ENCODE measurements at places on chromosomes 2 and 18.

DNA sequence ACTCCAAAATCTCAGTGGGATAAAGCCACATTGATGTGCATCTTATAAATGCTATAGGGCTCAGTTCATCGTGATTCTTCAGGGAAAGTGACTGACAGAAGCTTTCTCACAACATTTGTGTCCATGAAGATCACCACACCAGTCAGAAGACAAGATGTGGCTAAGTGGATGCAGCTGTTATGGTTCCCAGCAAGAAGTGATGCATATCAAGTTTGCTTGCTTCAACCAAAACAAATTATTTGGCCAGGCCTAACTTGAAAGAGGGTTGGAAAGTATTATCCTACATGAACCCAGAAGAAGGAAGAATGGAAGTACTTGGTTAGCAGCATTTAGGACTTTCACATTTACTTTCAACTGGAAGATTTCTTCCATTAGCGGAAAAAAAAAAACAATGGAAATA lies 210.0 kb upstream of the ACVR2A start:
- no peak for DNase-seq

DNA sequence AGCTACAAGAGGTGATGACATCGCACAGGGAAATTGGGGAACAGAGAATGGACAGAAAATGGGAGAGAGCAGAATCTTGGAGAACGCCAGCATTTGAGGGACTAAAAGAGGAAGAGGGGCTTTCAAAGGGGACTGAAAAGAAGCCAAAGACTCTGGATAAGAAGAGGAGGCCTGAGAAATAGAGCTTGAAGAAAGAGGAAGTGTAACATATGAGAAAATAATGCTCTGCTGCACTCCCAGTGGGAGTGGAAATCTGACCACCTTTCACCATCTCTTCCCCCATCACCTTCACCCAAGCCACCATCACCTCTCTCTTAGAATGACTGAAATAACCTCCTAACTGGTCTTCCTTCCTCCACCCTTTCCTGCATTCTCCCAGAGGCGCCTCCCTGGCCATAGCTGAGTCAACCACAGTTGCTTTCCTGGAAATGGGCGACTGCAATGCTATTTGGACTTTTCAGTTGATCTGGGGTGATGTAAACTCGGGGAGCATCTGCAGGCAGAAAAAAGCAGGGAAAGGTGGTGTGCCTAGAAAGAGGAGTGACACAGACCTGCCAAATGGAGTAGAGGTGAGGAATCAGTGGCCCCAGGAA lies 16.8 kb downstream of the CXCR1 start:
- no peak for DNase-seq

DNA sequence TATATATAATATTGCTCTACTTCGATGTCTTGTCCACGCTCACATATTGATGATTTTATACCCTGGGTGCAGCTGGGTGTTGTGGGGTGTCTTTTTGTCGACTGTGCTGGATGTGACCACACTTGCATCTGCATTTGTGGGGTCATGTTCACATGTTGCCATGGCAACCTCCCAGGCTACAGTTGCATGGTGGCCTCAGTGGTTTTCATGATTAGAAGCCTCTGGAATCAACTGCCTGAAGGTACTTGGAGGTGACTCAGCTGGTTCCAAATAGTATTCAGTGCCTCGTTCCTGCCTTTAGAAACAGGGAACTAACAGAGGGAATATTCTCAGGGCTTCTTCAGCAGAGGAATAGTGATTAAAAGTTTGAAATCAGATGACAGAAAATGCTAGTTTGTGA lies 166.3 kb upstream of the NYAP2 start:
- DNase-seq = peak; percentile 45

- no peak for DNase-seq
Observed at GRCh38 chr2:170818036-170818751, 1.5 kb downstream of the GAD1 start.

DNA sequence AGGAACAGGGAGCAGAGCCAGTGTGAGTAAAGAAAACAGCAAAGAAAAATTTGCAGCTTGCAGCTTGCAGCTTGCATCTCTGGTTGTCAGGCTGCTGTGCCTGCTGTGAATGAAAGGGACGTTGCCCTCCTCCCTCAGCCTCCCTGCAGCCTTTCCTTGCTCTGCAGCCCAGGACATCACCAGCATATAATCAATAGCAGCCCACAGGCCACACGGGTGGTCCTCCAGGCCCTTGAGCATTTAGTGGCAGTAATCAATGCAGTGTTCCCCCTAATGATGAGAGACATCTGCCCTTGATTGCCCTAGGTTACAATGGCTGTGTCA lies 122.2 kb upstream of the TACR1 start:
- DNase-seq = no peak

GRCh38 chr2:135948642-135949355 lies 36.6 kb downstream of the DARS1 start:
- peak; percentile 23 for DNase-seq

DNA sequence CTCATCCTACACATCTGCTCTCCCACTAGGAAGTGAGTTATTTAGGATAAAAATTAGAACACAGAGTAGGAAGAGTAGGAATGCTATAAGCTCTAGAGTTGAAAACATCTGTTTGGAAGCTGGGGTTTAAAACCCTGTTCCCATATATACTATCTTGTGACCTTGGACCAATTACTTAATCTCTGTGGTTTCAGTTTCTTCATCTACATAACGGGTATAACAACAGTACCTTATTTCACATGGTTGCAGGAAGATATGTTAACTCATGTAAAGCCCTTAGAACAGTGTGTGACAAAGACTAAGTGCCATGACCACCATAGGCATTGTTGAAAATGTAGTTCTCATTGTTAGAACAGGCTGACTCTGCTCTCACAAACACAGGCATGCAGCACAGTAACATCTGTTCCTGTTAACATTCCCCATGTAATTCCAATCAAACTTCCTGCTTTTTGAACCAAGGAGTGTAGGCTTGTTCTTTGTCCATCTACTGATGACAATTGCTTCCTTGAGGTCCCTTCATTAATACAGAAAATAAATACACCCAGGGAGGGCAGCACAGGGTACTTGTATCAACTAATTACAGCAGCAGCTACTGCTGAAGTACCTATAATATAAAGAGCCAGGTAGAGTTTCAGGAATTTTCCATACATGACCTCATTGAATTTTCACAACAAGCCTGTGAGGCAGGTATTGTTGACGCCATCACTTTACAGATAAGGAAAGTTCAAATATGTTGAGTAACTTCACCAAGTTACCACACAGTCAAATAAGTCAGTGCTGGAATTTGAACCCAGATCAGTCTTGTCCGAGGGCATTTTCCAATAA lies 204.2 kb downstream of the L3MBTL4 start:
- no peak for DNase-seq

GRCh38 chr2:86213699-86214502 lies 14.6 kb downstream of the MRPL35 start:
- DNase-seq = no peak

DNA sequence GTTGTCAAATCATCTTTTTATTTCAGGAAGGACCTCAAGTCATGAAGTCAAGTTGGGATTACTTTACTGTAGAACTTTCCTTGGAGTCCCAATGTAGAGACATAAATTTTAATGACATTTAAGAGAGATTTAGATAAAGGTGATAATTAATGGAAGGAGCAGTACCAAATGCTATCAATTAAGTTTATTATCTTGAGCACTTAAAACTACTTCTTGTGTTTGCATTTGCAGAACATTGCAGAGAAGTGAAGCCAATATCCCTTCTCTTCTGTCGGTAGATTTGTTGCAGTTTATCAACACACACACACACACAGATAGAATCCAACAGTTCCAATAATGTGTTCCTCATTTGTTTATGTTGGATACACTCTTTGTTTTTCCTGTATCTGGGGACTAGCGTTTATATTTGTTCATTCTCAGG lies 570.7 kb downstream of the EPHA4 start:
- no peak for DNase-seq

DNA sequence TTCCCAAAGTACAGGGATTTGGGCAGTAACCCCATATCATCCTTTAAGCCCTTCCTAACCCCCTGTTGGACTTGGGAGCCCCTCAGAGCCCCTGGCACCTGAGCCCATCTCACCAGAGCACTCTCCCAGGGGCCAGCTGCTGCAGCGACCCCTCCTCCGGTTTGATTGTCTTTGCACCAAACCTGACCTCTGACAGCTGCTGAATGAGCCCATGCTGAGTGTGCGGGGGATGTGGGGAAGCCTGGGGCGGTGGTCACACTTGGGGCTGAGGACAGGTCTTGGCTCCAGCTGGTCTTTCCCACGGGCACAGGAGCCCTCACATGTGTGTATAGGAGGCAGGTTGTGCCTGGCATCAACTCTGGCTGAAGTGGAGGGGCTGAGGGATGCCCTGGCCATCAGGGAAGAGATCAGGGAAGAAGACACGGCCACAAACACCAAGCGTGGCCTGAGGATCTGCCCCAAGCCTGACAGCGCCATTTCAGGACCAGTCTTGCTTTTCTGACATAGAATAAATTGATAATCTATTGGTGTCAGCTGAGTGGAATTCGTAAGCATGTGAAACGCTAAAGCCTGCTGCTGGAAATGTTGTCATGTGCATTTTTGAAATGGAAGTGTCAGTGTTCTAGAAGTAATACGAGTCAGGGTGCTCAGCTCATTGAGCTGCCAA lies 102.4 kb downstream of the ACKR3 start:
- no peak for DNase-seq

GRCh38 chr18:62279561-62279960 lies 45.5 kb upstream of the TNFRSF11A start:
- DNase-seq = no peak

Data from AG08396 (cell line).